ENCODE measurements at places on chromosomes 4 and X.

DNA sequence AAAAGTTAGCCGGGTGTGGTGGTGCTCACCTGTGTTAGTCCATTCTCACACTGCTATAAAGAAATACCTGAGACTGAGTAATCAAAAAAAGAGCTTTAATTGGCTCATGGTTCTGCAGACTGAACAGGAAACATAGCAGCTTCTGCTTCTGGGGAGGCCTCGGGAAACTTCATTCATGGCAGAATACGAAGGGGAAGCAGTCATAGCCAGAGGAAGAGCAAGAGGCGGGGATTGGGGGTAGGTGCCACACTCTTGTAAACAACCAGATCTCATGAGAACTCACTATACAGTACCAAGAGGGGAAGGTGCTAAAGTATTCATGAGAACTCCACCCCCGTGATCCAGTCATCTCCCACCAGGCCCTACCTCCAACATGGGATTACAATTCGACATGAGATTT is 64.1 kb downstream of the BEND4 start:
- DNase-seq, result no peak

- DNase-seq, result no peak
Measured at GRCh38 chrX:48107717-48108116, 22.7 kb upstream of the SPACA5B start.

- DNase-seq, result no peak
Measured at GRCh38 chr4:152972821-152973628, 36.9 kb downstream of the FHDC1 start.

DNA sequence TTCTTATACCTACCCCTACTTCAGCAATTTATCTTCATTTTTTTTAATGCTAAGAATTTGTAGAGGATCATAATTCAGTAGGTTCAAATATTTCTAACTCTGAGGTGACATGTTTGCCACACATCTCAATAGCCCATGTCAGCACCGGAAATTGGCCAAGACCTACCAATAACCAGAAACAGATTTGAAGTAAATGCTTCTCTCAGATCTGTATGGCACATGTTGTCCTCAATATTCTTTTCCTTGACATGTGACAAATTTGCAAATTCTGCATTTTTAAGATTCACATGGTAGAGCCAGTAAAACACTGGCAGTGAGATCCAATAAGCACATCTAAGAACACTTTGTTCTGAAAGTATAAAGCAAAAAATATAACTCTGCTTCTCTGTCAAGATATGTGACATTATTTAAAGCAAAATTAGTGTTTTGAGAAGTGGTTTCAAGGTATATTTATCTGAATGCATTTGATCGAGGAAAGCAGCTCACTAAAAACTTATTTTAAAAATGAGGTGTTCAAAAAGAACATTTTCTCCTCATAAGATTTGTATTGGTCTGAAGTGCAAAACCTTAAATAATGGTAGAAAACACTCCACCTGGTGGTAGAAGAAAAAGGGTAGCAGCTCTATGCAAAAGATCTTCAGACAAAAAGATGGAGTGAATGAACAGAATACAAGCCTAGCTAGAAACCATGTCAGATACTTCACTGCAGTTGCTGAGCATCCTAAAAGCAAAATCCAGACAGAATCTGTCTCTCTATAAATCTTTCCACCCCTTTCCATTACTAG is 513.8 kb upstream of the FAM241A start:
- DNase-seq, result no peak

DNA sequence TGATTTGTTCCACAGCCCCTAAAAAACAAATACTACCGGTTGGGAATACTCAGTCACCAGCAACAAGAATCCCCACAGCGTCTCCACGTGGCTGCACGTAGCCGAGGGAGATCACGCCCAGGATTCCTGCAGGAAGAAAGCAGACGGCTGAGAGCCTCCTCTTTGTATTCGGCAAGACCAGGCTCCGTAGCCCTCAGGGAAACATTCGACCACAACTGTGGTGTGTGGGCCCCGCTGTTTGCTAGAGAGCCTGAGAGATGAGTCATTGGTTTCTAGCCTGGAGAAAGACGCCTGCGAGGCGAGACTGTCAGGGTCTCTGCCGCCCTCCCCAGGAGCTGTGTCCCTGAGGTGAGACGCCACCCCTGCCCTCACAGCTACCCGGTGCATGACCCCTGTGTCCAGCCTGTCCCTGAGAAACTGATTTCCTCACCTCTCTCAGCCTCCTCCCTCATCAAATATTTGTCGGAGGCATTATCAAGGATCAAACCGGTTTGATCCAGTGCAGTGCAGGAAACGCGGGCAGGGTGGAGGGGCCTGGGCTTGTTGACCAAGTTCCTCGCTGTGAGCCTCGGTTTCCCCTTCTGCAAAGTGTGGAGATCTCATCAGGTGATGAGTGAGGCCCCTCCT is 4.7 kb upstream of the S100P start:
- no peak for DNase-seq

DNA sequence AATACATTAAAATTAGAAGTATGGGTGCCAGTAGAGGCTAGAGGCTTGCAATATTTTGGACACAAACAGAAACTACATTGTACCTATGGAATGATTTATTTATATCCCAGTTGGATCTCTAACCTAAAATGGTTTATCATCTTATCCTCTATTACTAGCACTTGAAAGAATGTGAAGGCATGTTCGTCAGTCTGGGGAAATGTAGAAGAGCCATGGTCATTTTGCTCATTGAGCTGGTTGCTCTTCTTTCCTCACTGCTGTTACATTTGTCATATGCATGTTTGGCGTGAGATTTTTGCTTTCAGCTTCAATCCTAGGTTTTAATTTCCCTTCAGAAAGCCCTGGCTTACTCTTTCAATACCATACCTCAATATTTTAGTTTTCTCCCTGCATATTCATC is 82.4 kb upstream of the MYOZ2 start:
- DNase-seq, result no peak

Measured in GM12864 (cell line).